ENCODE measurements at places on chromosomes 11 and 22. TPM values are rescaled to one million over a fixed set of nuclear protein-coding genes. Genes with fewer than 3 reads are reported as not detected.

- peaks cover 8% of the 10 kb centered on the region for H3K4me1 ChIP-seq
- no peak overlapping the region for H3K4me3 ChIP-seq
- no peak overlapping the region for H3K27ac ChIP-seq
Measured at GRCh38 chr22:23138584-23139435, 3.0 kb downstream of the RSPH14 start.

Gene MS4A1
- not detected for total RNA-seq

Gene TRIM49
- not detected for total RNA-seq

Gene CBL
- total RNA-seq = 20.7 TPM

- H3K4me3 ChIP-seq = peak overlapping the region; percentile 69
- H3K27me3 ChIP-seq = peaks cover 96% of the 10 kb centered on the region
- peaks cover 27% of the 10 kb centered on the region for H3K4me1 ChIP-seq
- no peaks in the 10 kb centered on the region for H3K36me3 ChIP-seq
- DNase-seq = peak; percentile 53
- no peak overlapping the region for H3K27ac ChIP-seq
Measured at GRCh38 chr11:124740277-124740882, 638 bp downstream of the NRGN start.

Data from neural progenitor cell (in vitro differentiated cells).